Activated CD8-positive, alpha-beta memory T cell treated with anti-CD3 and anti-CD28 coated beads, Interleukin-2, amount 10 ng/mL, durations not matched to agents 7 days and 5 days (primary cell): ENCODE measurements at places on chromosomes 6 and 20. TPM values are rescaled to one million over a fixed set of nuclear protein-coding genes. Genes with fewer than 3 reads are reported as not detected.

- no peaks in the 10 kb centered on the region for H3K27me3 ChIP-seq
- no peak overlapping the region for H3K4me3 ChIP-seq
- H3K36me3 ChIP-seq, result no peaks in the 10 kb centered on the region
- no peak overlapping the region for H3K27ac ChIP-seq
These were observed 43.0 kb downstream of the SLC2A4RG start for GRCh38 chr20:63782521-63782971.

DNA sequence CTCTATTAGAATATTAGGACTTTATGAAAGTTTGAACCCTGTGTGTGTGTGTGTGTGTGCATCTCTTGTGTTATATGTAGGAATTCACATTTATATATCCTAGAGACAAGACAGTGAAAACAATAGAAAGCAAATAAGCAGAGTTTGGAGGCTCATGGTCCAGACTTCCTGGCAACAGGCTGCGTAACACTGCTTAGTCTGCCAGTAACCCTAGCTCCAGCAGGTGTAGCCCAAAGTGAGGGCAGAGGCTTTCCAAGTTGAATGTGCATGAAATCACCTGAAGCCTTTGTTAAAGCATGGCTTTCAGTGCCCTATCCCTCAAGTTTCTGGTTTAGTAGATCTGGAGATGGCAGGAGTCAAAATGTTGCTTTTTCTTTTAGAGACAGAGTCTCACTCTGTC, 569.9 kb downstream of the KIF16B start:
- DNase-seq, result no peak
- no peak overlapping the region for H3K4me3 ChIP-seq
- no peaks in the 10 kb centered on the region for H3K36me3 ChIP-seq
- no peak overlapping the region for H3K27ac ChIP-seq
- H3K4me1 ChIP-seq, result no peaks in the 10 kb centered on the region

GRCh38 chr20:38004416-38004815, 28.8 kb downstream of the TTI1 start:
- DNase-seq, result no peak
- H3K27me3 ChIP-seq, result no peaks in the 10 kb centered on the region
- no peak overlapping the region for H3K4me3 ChIP-seq
- peaks cover 41% of the 10 kb centered on the region for H3K36me3 ChIP-seq
- H3K4me1 ChIP-seq, result peaks cover 26% of the 10 kb centered on the region
- H3K27ac ChIP-seq, result no peak overlapping the region

DNA sequence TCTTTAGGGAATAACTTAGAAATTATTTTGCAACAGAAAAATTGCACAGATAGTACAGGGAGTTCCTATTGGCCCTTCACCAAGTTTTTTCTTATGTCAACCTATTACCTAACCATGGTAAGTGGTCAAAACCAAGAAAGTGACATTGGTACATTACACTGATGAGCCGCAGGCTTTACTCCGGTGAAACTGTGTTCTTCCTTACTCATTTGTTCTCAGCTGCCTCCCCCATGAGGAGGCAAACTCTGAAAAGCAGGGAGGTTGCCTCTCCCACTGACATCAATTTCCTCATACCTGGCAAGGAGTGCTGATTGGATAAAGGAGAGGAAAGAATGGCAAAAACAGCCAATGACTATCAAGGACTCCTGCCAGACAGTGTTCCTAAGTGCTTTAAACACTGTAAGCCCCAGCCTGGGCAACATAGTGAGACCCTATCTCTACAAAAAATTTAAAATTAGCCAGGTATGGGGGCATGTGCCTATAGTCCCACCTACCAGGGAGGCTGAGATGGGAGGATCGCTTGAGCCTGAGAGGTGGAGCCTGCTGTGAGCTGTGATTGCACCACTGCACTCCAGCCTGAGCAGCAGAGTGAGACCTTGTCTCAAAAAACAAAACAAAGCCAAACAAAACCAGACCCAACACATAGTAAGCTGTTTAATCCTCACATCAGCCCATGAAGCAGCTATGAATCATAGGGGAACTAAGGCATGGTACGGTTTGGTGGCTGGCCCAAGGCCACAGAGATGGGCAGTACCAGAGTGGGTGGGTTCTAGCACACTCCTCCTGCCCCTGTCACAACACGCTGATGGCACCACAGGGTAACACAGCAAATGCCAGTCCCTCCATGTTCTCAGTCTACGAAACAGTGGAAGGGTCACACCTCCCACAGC, 24.7 kb downstream of the C20orf203 start:
- H3K36me3 ChIP-seq, result no peaks in the 10 kb centered on the region
- no peak for DNase-seq
- peaks cover 5% of the 10 kb centered on the region for H3K4me1 ChIP-seq
- no peak overlapping the region for H3K4me3 ChIP-seq

The SRSF3 gene
- total RNA-seq, result 514 TPM

- no peak for DNase-seq
- no peak overlapping the region for H3K27ac ChIP-seq
- H3K4me3 ChIP-seq, result no peak overlapping the region
- H3K4me1 ChIP-seq, result peaks cover 3% of the 10 kb centered on the region
- H3K36me3 ChIP-seq, result no peaks in the 10 kb centered on the region
- peaks cover 11% of the 10 kb centered on the region for H3K27me3 ChIP-seq
These were observed 16.4 kb upstream of the PKIG start for GRCh38 chr20:44566018-44566417.

- no peaks in the 10 kb centered on the region for H3K4me1 ChIP-seq
- no peak overlapping the region for H3K4me3 ChIP-seq
- no peaks in the 10 kb centered on the region for H3K27me3 ChIP-seq
- no peak for DNase-seq
- H3K27ac ChIP-seq, result no peak overlapping the region
- H3K36me3 ChIP-seq, result no peaks in the 10 kb centered on the region
These were observed 98.6 kb downstream of the PTPRK start for GRCh38 chr6:128421788-128422187.

DNA sequence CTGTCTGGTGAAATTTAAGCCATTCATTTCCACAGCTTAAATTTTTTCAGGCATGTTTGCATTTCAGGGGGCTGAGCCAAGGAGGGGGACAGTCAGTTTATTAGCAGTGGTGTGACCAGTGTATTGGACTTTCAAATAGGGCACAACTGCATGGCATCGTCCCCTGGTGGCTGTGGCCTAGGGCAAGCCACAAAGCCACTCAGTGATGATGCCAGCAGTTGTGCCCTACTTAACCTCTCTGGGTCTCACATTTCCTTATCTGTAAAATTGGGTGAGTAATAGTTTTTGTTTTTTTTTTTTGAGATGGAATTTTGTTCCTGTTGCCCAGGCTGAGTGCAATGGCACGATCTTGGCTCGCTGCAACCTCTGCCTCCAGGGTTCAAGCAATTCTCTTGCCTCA, 48.0 kb downstream of the CDC5L start:
- no peak overlapping the region for H3K4me3 ChIP-seq
- H3K36me3 ChIP-seq, result peaks cover 42% of the 10 kb centered on the region
- no peak for DNase-seq

The ZC3H12D gene
- total RNA-seq, result 25.3 TPM

DNA sequence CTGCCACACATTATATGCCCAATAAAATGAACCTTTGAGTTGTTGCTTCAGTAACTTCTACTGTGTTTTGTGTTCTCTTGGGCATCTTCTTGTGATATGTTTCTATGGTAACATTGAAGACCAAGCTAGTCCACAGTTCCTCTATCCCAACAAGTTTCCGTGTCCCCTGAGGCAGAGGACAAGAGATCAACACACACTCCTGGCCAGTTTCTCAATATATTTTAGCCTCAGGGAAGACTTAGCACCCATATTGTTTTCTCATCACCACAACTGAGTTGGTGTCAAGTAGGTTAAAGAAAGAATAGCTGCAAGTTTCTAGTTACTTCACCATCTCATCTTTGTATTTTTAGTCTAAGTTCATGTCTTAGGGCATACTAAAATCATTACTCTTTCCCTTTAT, 277.5 kb downstream of the UST start:
- no peaks in the 10 kb centered on the region for H3K27me3 ChIP-seq
- no peak overlapping the region for H3K4me3 ChIP-seq
- H3K36me3 ChIP-seq, result peaks cover 38% of the 10 kb centered on the region
- DNase-seq, result no peak
- H3K4me1 ChIP-seq, result peaks cover 14% of the 10 kb centered on the region

The OR2B6 gene
- 0.23 TPM for total RNA-seq

GRCh38 chr20:14431568-14431967, 94.2 kb upstream of the FLRT3 start:
- H3K27ac ChIP-seq, result no peak overlapping the region
- no peaks in the 10 kb centered on the region for H3K27me3 ChIP-seq
- no peaks in the 10 kb centered on the region for H3K4me1 ChIP-seq
- DNase-seq, result no peak
- no peak overlapping the region for H3K4me3 ChIP-seq
- H3K36me3 ChIP-seq, result no peaks in the 10 kb centered on the region

GRCh38 chr6:84546427-84546914, 217.9 kb downstream of the TBX18 start:
- no peak overlapping the region for H3K4me3 ChIP-seq
- DNase-seq, result no peak
- H3K4me1 ChIP-seq, result no peaks in the 10 kb centered on the region
- no peaks in the 10 kb centered on the region for H3K36me3 ChIP-seq

- no peak overlapping the region for H3K27ac ChIP-seq
- no peak overlapping the region for H3K4me3 ChIP-seq
- H3K36me3 ChIP-seq, result peaks cover 1% of the 10 kb centered on the region
- DNase-seq, result no peak
These were observed 51.4 kb downstream of the ZDHHC14 start for GRCh38 chr6:157432231-157432891.

The LIN28B gene
- total RNA-seq, result not detected

DNA sequence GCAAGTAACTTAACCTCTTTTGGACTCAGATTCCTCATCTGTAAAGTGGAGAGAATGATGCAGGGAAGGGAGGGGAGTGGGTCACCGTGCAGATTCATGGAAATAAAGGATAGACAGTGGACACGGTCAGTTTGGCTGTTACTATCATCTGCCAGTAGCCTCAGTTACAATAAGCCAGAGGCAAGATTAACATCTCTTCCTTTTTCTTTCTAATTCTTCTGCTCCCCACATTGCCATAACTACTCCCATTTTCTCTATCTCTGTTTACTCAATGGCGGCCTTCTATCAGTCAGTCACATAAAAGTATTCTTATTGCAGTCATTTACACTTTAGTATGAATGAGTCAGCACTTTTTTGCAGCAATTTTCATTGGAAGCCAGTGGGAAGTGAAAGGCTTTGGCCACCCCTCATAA, 49.2 kb downstream of the PPP1R16B start:
- no peak overlapping the region for H3K4me3 ChIP-seq
- H3K36me3 ChIP-seq, result peaks cover 42% of the 10 kb centered on the region
- no peaks in the 10 kb centered on the region for H3K27me3 ChIP-seq
- H3K4me1 ChIP-seq, result peaks cover 72% of the 10 kb centered on the region
- DNase-seq, result no peak

DNA sequence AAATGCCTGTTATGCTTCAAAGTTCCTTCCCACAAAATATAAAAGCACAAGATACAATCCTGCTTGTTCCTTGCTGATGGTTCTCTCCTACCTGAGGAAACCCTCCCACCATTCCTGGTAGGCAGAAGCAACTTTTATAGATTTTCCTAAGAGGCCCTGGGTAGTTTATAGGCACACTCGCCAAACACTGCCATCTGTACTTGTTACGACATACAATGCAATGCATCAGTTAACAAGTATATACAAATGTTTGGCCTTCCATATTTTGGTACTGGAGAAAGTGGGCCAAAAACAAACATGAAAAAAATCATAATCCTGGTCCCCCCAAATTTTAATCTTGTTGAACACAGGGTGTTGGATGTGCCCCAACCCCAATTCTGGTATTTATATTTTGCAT, 16.6 kb downstream of the MCM9 start:
- peaks cover 3% of the 10 kb centered on the region for H3K4me1 ChIP-seq
- H3K36me3 ChIP-seq, result peaks cover 51% of the 10 kb centered on the region

The ENPP4 gene
- 8.0 TPM for total RNA-seq

DNA sequence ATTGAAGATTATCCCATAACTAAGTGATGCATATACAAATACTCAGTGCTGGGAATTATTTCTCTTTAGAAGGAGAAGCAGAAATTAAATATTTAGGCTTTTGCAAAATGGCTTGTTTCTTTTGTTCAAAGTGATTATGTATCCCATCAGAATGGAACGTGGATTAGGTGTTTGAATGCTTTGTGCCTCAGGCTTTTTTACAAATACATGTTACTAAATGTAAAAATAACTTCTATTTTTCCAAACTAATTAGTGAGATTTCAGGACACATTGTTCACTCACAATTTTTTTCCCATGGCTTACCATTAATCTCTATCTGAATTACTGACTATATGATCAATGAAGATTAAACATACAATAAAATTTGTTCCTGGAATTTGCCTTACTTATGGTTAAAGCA, 925.9 kb upstream of the CITED2 start:
- no peak for DNase-seq
- H3K36me3 ChIP-seq, result no peaks in the 10 kb centered on the region
- no peaks in the 10 kb centered on the region for H3K27me3 ChIP-seq
- H3K4me1 ChIP-seq, result no peaks in the 10 kb centered on the region
- H3K4me3 ChIP-seq, result no peak overlapping the region
- H3K27ac ChIP-seq, result no peak overlapping the region

DNA sequence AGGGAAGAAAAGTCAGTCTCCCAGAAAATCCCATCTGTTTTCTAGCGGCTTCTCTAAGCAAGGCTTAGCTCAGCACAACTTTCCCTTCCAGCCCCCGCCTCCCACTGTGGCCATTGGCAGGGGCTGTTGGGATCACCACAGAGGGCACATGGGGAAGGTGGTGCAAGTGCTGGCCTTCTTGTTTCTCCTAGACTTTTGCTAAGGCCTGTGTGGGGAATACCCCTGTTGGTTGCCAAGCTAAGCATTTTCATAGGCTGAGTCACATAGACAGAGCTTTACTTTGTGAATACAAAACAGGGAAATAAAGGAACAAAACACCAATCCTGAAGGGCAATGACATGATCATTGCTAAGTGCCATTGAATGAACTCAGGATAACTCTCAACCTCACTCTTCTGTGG, 32.4 kb upstream of the TIAM2 start:
- no peak overlapping the region for H3K4me3 ChIP-seq
- H3K4me1 ChIP-seq, result no peaks in the 10 kb centered on the region
- no peak overlapping the region for H3K27ac ChIP-seq
- H3K27me3 ChIP-seq, result no peaks in the 10 kb centered on the region
- H3K36me3 ChIP-seq, result no peaks in the 10 kb centered on the region
- DNase-seq, result no peak

The MLN gene
- not detected for total RNA-seq

DNA sequence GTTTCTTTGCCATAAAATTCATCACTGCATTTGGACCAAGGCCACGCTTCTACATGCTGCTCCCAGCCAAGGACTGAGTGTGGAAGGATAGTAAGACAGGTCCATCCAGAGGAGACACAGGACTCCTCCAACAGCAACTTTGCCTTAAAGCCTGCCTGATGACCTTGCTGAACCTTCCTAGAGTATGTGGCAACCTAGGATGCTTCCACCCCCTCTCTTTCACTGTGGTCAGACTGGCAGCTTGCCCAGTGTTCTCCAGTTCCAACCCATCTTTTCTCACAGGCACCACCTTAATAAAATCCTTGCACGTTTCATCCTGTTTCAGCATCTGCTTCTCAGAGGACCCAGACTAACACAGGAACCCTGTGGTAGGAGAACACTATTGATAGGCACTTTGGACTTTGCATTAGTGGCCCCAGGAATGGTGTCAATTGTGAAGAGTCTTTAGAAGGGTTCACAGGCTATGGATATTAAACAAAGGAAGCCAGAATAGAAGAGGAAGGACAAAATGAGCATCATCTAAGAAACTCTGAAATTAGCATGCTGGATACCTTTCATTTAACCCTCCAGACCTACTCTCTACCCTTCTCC, 2.4 kb upstream of the PKHD1 start:
- H3K27me3 ChIP-seq, result peaks cover 13% of the 10 kb centered on the region
- no peaks in the 10 kb centered on the region for H3K36me3 ChIP-seq
- H3K4me3 ChIP-seq, result no peak overlapping the region
- no peaks in the 10 kb centered on the region for H3K4me1 ChIP-seq
- H3K27ac ChIP-seq, result no peak overlapping the region
- DNase-seq, result no peak

GRCh38 chr6:110185879-110186278, 5.7 kb downstream of the CDC40 start:
- H3K27me3 ChIP-seq, result no peaks in the 10 kb centered on the region
- peaks cover 24% of the 10 kb centered on the region for H3K4me1 ChIP-seq
- peak overlapping the region; percentile 67 for H3K4me3 ChIP-seq
